Calu3 (cell line): ENCODE measurements at places on chromosomes 6 and 20. TPM values are rescaled to one million over a fixed set of nuclear protein-coding genes. Genes with fewer than 3 reads are reported as not detected.

Gene ARMH2
- not detected in 2 replicates for total RNA-seq

Gene COL12A1
- 20.4 and 29.3 TPM in 2 replicates for total RNA-seq

Gene SIRT5
- total RNA-seq: 13.5 and 15.1 TPM in 2 replicates

Gene DOK5
- total RNA-seq: 0.17 and 2.0 TPM in 2 replicates

Gene C2
- 5.0 and 6.3 TPM in 2 replicates for total RNA-seq

DNA sequence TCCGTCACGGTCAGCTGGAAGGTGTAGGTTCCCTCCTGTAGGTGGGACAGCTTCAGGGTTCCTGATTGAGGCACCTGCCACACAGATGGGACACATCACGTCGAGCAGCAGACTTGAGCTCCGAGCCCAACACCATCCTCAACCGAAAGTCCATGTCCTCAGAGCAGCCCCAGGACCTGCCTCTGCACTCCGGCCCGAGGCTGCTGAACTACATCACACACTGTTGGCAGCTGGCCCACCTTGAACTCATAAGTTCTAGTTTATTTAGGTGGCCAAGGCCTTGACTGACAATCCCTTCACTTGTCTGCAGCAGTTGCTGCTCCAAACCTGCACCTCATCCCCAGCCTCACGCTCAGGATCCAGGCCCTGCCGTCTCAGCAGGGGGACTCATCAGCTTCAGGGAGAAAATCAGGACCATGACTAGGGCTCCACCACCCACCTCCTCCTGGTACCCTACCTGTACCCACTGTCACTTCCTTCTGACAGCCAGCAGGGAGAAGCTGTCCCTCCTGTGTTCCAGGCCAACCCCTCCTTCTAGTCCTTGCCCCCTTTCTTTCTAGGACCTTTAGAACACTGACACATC, 21.0 kb downstream of the LRP11 start:
- peak overlapping the region; percentile 63 for H3K27ac ChIP-seq
- peaks cover 50% of the 10 kb centered on the region for H3K4me1 ChIP-seq
- no peaks in the 10 kb centered on the region for H3K27me3 ChIP-seq
- DNase-seq: no peak

DNA sequence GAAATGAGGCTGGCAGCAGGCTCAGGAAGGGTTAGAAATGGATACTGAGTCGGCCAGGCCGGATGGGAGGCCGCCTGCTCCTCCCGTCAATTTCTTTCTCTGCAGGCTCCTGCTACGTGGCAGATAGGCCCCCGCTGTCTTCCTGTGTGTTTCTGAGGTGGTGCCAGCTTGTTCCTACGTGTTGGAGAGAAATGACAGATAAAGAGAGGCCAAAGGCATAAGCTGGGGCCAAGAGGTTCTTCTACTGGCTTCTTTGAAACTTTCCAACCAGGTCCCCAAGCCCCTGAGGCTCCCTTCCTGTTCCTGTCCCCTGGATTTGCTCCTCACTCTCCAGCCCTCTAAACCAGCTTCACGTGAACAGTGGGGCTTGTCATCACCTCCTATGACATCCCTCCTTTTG, 76.8 kb downstream of the TCP11 start:
- H3K27ac ChIP-seq: peak overlapping the region; percentile 24
- DNase-seq: no peak
- H3K4me1 ChIP-seq: no peaks in the 10 kb centered on the region
- H3K4me3 ChIP-seq: no peak overlapping the region
- peaks cover 9% of the 10 kb centered on the region for H3K36me3 ChIP-seq
- H3K27me3 ChIP-seq: no peaks in the 10 kb centered on the region

GRCh38 chr6:161079566-161080262, 88.1 kb downstream of the MAP3K4 start:
- H3K4me1 ChIP-seq: no peaks in the 10 kb centered on the region
- H3K27me3 ChIP-seq: no peaks in the 10 kb centered on the region
- no peak overlapping the region for H3K4me3 ChIP-seq
- peaks cover 5% of the 10 kb centered on the region for H3K36me3 ChIP-seq

- peaks cover 40% of the 10 kb centered on the region for H3K36me3 ChIP-seq
- DNase-seq: no peak
- peak overlapping the region; percentile 70 for H3K27ac ChIP-seq
- no peaks in the 10 kb centered on the region for H3K27me3 ChIP-seq
- peaks cover 71% of the 10 kb centered on the region for H3K4me1 ChIP-seq
These were observed 10.4 kb downstream of the MRPL14 start for GRCh38 chr6:44116641-44117382.

DNA sequence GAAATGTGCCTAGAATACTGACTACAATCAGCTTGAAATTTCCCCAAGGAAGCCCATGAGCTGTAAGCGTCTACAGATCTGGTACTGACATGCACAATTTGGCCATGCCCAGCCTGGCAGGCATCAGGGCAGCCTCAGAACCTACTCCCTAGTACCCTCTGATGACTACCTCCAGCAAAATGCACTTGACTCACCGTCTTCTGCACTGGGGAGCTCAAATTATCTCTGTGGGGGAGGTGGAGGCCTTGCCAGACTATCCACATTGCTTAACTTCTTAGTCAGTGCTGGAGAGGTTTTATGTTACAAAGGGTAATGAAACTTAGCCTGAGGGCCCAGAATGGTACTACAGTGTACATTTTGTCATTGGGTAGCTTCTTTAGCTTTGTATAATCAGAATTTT, 126.0 kb upstream of the ADGRF1 start:
- peak; percentile 79 for DNase-seq
- H3K27me3 ChIP-seq: no peaks in the 10 kb centered on the region
- peak overlapping the region; percentile 55 for H3K27ac ChIP-seq
- no peak overlapping the region for H3K4me3 ChIP-seq

DNA sequence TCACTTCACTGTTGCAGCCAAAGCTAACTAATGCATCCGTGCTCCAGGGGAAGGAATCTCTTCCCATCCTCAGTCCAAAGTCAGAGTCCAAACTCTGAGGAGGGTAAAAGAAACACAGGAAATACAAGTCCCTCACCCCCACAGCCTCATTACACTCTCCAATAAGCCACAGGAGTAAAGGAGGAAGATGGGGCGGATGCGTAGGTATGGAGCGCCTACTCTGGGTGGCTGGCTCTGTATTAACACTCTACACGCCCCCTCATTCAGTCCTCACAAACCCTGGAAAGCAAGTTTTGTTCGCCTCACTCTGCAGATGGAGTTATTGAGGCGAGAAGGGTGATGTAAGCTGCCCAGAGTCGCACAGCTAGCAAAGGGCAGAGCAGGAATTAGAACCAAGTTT, 242.9 kb downstream of the NRN1 start:
- H3K27me3 ChIP-seq: no peaks in the 10 kb centered on the region
- no peak overlapping the region for H3K27ac ChIP-seq
- no peak overlapping the region for H3K4me3 ChIP-seq

DNA sequence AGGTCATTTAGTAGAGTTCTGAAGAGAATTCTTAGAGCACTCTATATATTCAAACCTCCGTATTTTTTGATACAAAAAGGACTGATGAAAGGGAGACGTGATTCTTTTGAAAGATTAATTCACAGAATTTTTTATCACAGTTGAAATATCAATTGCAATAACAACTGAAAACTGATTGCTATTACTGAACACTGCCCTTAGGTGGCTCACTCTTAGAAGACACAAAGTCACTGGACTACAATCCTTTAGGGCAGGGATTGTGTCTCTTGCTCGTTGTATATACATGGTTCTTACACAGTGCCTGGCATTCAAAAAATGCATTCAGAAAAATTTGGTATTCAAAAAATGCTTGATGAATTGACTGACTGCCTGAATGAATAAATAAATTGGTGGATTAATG, 17.1 kb upstream of the CALHM6 start:
- H3K27me3 ChIP-seq: no peaks in the 10 kb centered on the region
- H3K27ac ChIP-seq: peak overlapping the region; percentile 28
- peak; percentile 22 for DNase-seq

DNA sequence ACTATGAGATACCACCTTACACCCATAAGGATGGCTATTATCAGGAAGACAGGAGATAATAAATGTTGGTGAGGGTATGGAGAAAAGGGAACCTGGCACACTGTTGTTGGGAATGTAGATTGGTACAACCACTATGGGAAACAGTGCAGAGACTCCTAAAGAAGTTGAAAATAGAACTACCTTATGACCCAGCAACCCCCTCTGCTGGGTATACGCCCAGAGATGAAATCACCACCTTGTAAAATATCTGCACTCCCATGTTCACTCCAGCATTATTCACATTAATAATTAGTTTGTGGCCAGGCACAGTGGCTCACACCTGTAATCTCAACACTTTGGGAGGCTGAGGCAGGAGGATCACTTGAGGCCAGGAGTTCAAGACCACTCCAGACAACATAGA, 26.8 kb downstream of the ZBTB9 start:
- H3K27ac ChIP-seq: no peak overlapping the region
- no peak for DNase-seq
- H3K27me3 ChIP-seq: peaks cover 45% of the 10 kb centered on the region

- H3K36me3 ChIP-seq: peaks cover 85% of the 10 kb centered on the region
- H3K4me3 ChIP-seq: no peak overlapping the region
- H3K27me3 ChIP-seq: no peaks in the 10 kb centered on the region
- no peaks in the 10 kb centered on the region for H3K4me1 ChIP-seq
These were observed 16.5 kb downstream of the XPO5 start for GRCh38 chr6:43559328-43559727.

- peak overlapping the region; percentile 49 for H3K27ac ChIP-seq
- H3K36me3 ChIP-seq: peaks cover 5% of the 10 kb centered on the region
- H3K27me3 ChIP-seq: no peaks in the 10 kb centered on the region
- peak; percentile 13 for DNase-seq
These were observed 125.6 kb downstream of the CARMIL1 start for GRCh38 chr6:25404693-25405169.

- no peak overlapping the region for H3K4me3 ChIP-seq
- no peak overlapping the region for H3K27ac ChIP-seq
- H3K36me3 ChIP-seq: peaks cover 4% of the 10 kb centered on the region
- no peaks in the 10 kb centered on the region for H3K4me1 ChIP-seq
These were observed 7.7 kb upstream of the CDK5RAP1 start for GRCh38 chr20:33408716-33409654.

DNA sequence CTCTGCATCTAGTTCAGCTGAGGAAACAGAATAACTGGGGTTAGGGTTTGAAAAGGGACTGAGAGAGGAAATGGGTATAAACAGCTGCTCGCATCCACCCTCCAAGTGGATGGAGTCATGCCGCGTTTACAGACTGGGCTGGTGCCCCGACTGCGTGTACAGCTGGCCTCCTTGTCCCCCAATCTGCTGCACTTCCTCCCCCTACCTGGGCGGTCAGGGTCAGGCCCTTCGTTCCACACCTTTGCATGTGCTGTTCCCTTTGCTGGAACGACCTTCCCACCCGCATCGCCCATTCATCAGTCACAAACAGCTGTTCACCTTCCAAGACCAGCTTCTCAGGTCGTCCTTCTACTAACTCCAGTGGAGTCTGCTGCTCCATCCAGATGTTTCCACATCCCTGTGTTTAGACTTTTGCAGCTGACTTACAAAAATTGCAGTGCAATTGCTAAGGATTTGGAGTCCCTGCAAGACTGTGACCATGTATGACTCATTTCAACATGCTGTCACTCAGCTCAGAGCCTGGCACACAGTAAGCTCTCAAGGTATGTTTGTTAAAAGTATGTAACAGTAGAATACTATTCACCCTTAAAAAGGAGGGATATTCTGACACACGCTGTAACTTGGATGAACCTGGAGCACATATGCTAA, 129.3 kb downstream of the DTNBP1 start:
- H3K27me3 ChIP-seq: no peaks in the 10 kb centered on the region
- H3K4me3 ChIP-seq: no peak overlapping the region
- H3K4me1 ChIP-seq: no peaks in the 10 kb centered on the region
- DNase-seq: no peak

- H3K4me3 ChIP-seq: peak overlapping the region; percentile 58
- DNase-seq: peak; percentile 49
- H3K27ac ChIP-seq: peak overlapping the region; percentile 49
- H3K27me3 ChIP-seq: no peaks in the 10 kb centered on the region
- peaks cover 26% of the 10 kb centered on the region for H3K4me1 ChIP-seq
- peaks cover 15% of the 10 kb centered on the region for H3K36me3 ChIP-seq
These were observed 86.9 kb upstream of the TRAF3IP2 start for GRCh38 chr6:111692327-111693164.

GRCh38 chr6:79201983-79202382, 32.5 kb downstream of the HMGN3 start:
- no peak overlapping the region for H3K27ac ChIP-seq
- no peak overlapping the region for H3K4me3 ChIP-seq
- DNase-seq: no peak
- H3K36me3 ChIP-seq: peaks cover 20% of the 10 kb centered on the region

DNA sequence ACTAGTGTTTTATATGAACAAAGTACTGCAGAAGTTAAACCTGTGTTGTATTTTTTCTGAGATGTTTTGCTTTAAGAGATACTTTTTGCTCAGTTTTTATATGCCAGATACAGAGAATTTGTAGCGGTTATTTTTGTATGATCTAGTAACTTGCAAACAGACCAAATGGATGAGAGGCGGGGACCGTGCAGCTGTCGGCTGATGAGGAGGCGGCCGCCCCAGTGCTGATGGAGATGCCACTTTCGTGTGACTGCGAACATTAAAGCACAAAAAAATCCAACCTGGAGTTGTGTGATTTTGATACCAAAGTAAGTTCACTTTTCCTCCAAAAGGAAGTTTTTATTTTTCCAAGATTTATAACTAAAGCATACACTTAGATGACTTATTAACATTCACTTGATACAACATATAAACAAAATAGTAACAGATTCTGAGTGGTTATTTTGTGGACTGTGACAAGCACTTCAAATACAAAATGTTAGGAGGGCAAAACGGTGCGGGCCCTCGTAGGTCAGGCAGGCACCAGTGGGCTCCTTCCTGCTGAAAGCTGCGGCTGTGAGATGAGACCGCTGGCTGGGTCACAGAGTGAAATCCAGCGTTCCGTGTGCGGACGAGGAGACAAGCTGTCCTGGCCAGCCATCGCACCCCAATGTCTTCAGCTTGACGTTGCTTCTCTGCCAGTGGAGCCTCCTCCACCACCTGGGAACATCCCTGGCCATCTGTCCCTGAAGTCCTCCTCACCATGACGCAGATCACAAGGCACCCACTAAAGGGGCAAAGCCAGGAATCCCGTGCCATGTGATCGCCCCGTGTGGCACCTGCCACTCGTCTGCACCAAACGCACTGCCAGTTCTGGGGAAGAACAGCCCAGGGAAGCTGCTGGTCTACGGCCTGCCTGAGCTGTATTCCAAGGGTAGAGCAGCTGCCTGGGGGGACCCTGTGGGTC, 4.0 kb upstream of the OGFR start:
- H3K36me3 ChIP-seq: peaks cover 77% of the 10 kb centered on the region
- no peak overlapping the region for H3K27ac ChIP-seq

DNA sequence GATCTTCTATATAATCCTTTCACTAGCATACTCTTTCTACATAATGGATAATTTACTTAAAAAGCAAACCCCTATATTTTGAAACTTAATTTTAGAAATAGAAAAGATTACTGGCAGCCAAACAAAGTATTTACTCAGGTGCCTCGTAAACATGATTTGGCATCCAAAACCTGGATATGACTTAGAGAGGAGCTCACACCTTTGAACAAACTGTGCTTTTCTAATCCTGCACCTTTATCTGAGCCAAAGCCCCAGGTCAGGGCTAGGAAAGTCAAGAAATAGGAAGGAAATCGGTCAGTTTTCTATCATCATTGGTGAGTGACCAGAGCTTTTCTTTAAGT, 170.9 kb downstream of the PHF3 start:
- no peaks in the 10 kb centered on the region for H3K27me3 ChIP-seq
- no peak for DNase-seq
- H3K36me3 ChIP-seq: no peaks in the 10 kb centered on the region
- H3K4me1 ChIP-seq: peaks cover 31% of the 10 kb centered on the region
